ENCODE measurements at places on chromosomes 1 and 21.

GRCh38 chr1:62433861-62434617, 2.8 kb upstream of the USP1 start:
- DNase-seq: no peak

DNA sequence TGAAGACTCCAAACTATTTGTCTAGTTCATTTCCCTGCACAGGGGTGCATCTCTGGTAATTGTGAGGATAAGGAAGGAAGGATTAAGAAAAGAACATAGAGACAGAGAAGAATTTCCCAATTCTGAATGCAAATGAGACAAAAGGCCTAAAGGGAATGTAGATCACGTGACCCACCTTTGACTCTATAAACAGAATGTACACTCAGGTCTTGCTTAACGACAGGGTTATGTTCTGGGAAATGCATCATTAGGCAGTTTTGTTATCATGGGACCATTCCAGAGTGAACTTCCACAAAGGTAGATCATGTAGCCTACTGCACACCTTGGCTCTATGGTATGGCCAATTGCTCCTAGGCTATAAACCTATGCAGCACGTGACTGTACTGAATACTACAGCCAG, 252.3 kb upstream of the ZP4 start:
- DNase-seq: no peak

DNA sequence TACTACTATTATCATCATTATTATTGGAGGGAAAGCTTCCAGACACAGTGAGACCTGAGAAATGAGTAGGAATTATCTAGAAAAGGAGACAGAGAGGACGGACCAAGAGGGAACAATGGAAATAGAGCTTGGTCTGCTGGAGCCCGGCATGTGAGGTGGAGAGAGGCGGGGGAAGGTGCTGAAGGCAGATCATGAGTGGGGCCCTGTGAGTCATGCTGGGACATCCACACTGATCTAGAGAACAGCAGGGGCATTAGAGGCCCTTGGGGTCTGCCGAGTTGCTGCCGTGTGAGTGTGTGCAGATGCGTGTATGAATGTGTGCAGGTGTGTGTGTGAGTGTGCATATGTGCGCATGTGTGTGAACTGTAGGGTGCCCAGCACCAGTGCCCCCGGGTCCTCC, 65.7 kb downstream of the TMCO4 start:
- DNase-seq: no peak

- no peak for DNase-seq
Observed at GRCh38 chr1:202857136-202857610, 31.8 kb downstream of the RABIF start.

GRCh38 chr1:182205351-182206022, 144.0 kb upstream of the ZNF648 start:
- DNase-seq: no peak

DNA sequence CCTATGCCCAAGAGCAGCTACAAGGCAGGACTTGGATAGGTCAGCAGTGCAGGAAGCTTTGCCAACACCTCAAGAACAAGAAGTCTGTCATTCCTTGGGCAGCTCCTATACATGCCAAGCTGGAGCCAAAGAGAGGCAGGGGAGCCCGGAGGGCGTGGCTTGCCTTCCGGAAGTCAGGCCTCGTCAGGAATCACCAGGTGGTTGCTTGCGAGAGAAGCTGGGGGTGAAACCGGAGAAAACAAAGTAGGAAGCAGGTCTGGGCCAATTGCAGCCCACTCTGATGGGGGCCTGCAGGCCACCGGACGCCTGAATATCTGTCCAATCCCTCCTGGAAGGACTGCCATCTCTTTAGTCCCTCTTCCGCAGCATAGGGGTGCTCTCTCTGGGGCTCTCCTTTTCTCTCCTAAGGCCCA, 794 bp upstream of the FAM76A start:
- DNase-seq: no peak

GRCh38 chr1:41440321-41441085, 44.0 kb downstream of the EDN2 start:
- no peak for DNase-seq

DNA sequence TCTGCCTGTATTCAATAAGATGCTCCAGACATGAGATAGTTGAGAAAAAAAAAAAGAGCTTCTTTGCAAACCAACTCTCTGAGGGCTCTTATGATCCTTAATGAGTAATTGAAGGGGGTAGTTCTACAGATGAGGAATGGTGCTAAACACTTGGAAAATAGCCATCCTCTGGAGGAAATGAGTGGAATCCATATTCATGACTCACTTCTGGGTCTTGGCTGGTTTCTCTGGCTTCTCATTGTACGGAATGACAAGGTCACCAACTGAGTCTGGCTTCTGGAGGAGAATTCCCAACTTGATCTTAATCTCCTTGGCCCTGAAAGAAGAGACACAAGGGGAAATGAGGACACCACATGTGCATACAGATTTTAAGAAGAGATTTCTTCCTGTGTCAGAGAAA, 34.7 kb downstream of the RGS5 start:
- no peak for DNase-seq

DNA sequence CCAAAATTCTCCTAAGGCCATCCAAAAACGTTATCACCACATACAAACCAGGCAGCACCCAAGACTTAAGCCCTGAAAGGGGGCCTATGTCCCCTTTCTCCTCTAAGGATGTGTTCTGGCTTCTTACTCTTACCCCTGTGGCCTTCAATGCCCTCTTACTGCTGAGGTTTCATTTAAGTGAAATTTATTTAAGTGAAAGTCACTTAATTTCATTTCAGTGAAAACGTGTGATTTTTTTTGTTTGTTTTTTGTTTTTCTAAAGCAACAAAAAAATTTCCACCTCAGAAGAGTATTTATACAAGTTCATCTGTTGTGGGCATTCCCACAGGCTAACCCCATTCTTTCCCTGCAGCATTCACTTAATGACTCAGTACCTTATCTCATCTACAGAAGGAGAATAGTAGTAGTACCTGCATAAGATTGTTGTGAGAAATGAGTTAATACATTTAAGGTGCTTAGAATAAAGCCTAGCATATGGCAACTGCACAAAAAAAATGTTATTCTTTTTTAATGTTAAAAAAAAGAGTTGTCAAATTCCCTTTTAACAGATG, 220.6 kb downstream of the CHRM3 start:
- no peak for DNase-seq

- no peak for DNase-seq
Observed at GRCh38 chr1:21012937-21013336, 163.8 kb downstream of the EIF4G3 start.
